ENCODE measurements at places on chromosomes 13 and 19.

DNA sequence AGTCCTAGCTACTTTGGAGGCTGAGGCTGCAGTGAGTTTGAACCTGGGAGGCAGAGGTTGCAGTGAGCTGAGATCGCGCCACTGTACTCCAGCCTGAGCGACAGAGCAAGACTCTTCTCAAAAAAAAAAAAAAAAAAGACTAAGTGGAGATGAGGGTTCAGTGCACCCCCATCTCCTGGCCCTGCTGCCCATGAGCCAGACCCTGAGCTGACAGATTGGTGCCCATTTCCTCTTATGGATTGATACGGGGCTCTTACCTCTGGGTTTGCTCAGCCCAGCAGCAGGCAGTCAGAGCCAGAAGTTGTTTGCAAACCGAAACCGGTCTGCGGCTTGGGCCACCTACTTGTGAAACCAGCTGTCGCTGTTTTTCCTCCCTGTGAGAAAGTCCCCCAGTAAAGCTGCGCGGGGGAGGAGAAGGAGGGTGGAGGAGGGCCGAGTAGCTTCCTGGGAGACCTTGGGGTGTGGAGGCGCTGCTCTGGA lies 36.9 kb downstream of the ARRDC2 start:
- no peak for DNase-seq

GRCh38 chr13:106369858-106370257 lies 165.6 kb downstream of the EFNB2 start:
- DNase-seq: no peak

DNA sequence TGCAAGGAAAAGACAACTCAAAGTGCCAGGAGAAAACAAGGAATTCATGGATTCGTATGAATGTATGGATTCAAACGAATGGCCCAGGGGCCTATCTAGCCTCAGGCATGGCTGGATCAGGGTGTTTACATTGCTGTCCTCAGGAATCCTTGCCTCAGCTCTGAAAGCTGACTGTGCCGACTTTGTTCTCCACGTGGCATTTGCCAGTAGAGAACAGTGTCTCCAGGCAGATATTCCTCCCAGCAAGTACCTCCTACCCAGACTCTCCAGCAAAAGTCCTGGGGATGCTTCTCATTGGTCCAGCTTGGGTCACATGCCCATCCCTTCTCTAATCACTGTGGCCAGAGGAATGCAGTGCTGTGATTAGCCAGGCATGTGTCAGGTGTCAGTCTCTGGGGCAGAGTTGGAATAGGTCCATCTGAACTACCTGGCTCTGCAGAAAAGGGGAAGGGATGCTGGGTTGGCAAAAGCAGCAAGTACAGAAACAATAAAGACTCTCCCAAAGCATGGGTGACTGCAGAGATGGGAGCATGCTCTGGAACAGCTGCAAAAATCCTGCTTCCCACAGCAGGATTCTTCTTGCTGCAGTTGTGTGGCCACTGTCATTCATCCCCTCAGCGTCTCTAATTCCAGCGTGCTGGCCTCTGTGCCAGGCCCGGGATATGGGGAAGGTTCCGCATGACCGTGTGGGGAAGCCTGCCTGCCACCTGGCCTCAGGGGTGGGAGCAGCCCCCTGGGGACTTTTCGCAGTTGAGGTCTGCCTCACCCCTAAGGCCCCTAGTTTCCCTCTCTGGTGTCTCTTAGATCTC lies 30.0 kb downstream of the CCNE1 start:
- no peak for DNase-seq

GRCh38 chr19:16836115-16837034 lies 7.2 kb downstream of the SIN3B start:
- no peak for DNase-seq

DNA sequence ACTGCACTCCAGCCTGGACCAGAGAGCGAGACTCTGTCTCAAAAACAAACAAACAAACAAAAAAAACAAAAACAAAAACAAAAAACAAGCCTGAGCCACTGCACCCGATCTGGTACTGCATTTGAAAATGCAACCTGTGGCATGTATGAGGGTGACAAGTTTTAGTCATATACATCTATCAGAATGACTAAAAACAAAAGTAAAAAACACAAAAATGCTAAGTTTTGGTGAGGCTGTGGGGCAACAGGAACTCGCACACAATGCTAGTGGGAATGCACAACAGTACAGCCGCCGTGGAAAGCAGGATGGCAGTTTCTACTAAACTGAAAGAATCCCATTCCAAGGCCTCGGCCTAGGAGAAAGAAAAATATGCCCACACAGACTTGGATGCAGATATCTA lies 7.8 kb downstream of the EBPL start:
- DNase-seq: no peak

DNA sequence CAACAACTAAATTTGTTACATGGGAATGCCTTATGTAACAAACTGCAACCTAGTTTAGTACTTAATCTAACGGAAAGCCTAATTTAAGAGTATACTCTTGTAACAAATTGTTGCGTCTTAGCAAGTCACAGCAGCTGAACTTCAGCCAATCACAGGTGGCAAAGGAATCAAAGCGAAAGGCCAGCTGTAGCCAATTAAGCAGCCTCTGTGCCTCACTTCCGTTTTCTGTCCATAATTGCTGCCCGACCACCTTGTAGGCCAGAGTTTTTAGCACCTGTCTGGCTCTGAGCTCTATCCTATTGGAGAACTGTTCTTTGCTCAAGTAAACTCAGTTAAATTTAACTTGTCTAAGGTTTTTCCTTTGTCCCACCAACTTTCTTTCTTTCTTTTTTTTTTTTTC lies 18.1 kb upstream of the HSPH1 start:
- DNase-seq: no peak

GRCh38 chr19:4866595-4867424 lies 657 bp downstream of the PLIN3 start:
- DNase-seq: no peak

GRCh38 chr13:43227721-43228120 lies 204.3 kb downstream of the DNAJC15 start:
- no peak for DNase-seq

- DNase-seq: peak; percentile 88
These were observed 1.2 kb downstream of the EEF2 start for GRCh38 chr19:3983936-3984583.

- no peak for DNase-seq
These were observed 639 bp downstream of the LENG1 start for GRCh38 chr19:54158812-54159351.

- DNase-seq: peak; percentile 93
These were observed 1.5 kb upstream of the FTL start for GRCh38 chr19:48963371-48964204.

- DNase-seq: no peak
These were observed 7.4 kb upstream of the CDX2 start for GRCh38 chr13:27976362-27977091.

Data from vagina (tissue), 2 donors.